ENCODE measurements at places on chromosomes 4 and X.

DNA sequence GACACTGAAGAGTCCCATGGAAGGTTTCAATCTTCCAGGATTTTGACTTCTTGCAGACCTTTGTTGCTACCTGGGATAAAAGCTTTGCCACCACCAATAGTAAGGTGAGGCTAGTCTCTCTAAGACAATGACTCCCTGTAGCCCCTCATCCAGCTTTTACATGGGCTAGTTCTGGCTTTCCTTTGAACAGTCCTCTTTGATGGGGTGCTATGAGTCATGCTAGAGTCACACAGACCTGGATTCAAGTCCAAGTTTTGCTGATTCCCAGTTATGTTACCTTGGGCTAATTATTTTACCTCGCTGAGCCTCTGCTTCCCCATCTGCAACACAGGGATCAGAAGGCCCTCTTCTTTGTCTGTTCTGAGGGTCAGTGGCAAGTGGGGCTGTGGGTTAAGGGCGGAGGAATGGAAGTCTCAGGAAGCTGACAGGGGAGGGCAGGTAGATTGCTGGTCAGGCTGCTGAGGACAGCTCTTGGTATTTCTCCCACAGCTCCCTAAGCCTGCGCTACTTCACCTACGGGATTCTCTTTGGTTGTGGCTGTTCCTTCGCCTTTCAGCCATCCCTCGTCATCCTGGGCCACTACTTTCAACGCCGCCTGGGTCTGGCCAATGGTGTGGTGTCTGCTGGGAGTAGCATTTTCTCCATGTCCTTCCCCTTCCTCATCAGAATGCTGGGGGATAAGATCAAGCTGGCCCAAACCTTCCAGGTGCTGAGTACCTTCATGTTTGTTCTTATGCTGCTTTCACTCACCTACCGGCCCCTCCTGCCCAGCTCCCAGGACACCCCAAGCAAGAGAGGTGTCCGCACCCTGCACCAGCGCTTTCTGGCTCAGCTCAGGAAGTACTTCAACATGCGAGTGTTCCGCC is 90.3 kb downstream of the RLIM start:
- no peak for DNase-seq

- DNase-seq: no peak
These were observed 183.1 kb upstream of the MXRA5 start for GRCh38 chrX:3529466-3530010.

GRCh38 chr4:143489106-143489505 is 24.4 kb upstream of the SMARCA5 start:
- DNase-seq: no peak

- DNase-seq: no peak
These were observed 59.0 kb upstream of the C1QTNF7 start for GRCh38 chr4:15368856-15369255.

DNA sequence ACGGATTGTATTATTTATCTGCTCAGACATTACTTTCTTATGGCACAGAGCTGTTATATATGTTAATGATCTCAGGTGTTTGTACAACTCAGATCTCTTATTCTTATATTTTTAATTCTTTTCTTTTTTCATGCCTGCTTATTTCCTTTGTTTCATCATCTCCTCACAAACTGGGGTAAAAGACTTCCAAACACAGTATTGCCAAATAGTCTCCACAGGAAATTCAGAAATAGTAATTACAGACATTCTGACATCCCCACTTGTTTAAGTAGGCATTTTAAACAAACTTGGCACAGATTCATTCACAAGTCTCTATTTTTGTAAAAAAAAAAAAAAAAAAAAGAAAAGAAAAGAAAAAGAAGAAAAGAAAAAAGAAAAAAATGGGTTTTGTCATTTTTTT is 129.7 kb upstream of the USP38 start:
- DNase-seq: no peak

All from activated CD8-positive, alpha-beta memory T cell treated with anti-CD3 and anti-CD28 coated beads, Interleukin-2, amount 50 U/mL, for 4 hours (primary cell).